Spinal cord (tissue), 10 donors: ENCODE measurements at places on chromosomes 13 and 19. TPM values are rescaled to one million over a fixed set of nuclear protein-coding genes. Genes with fewer than 3 reads are reported as not detected.

Gene FGF9
- 24.0 TPM for polyA plus RNA-seq

Gene GIPR
- 1.4 TPM for polyA plus RNA-seq

Gene TMEM221
- 4.2 TPM for polyA plus RNA-seq

Gene PGLYRP1
- polyA plus RNA-seq, result 0.49 TPM

Gene PRODH2
- polyA plus RNA-seq, result 0.32 TPM

Gene MIA
- polyA plus RNA-seq, result 8.5 TPM

Gene CACNA1A
- 76.7 TPM for polyA plus RNA-seq

- DNase-seq, result no peak
These were observed 443.9 kb downstream of the FGF9 start for GRCh38 chr13:22114630-22115311.

GRCh38 chr19:17337675-17338432 lies 501 bp downstream of the GTPBP3 start:
- DNase-seq, result no peak

DNA sequence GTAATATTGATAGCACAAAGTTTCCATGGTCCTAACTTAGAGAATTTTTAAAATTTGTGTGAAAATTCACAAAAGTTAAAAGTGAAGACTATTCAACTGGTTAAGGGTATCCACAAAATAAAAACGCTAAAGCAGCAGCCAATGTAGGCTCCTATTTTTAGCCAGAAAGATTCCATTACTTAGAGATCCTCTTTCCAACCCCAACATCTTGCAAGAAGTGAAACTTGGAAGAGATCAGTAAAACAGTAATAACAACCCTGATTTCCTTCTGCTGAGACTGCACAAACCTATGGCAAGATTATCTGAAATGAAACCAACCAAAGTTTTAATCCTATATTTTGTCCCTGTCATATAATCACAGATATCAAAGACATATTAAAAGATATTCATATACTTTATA lies 8.5 kb downstream of the TBC1D4 start:
- DNase-seq, result no peak

DNA sequence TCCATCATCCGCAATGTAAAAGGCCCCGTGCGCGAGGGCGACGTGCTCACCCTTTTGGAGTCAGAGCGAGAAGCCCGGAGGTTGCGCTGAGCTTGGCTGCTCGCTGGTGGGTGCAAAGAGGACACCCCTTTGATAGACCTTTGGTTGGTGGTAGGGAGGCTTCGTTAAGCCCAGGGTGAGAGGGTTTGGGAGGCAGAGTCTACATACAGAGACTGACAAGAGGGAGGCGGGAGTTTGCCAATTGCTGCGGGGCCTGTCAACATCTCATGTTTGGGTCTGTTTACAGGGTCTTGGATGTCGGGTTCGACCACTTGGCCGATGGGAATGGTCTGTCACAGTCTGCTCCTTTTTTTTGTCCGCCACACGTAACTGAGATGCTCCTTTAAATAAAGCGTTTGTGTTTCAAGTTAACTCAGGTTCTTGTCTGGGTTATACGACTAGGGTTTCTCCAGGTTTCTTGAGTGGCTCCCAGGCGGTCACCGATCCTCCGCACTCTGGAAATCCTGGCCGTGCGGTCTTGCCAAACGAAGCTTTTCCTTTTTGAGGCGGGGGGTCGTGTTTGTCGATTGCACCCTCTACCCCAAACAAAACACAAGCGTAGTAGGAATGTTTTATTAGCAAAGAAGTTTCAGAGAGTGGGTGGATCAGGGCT lies 816 bp downstream of the RPS28 start:
- no peak for DNase-seq

- no peak for DNase-seq
These were observed 13.8 kb upstream of the ZNF83 start for GRCh38 chr19:52651956-52652355.

DNA sequence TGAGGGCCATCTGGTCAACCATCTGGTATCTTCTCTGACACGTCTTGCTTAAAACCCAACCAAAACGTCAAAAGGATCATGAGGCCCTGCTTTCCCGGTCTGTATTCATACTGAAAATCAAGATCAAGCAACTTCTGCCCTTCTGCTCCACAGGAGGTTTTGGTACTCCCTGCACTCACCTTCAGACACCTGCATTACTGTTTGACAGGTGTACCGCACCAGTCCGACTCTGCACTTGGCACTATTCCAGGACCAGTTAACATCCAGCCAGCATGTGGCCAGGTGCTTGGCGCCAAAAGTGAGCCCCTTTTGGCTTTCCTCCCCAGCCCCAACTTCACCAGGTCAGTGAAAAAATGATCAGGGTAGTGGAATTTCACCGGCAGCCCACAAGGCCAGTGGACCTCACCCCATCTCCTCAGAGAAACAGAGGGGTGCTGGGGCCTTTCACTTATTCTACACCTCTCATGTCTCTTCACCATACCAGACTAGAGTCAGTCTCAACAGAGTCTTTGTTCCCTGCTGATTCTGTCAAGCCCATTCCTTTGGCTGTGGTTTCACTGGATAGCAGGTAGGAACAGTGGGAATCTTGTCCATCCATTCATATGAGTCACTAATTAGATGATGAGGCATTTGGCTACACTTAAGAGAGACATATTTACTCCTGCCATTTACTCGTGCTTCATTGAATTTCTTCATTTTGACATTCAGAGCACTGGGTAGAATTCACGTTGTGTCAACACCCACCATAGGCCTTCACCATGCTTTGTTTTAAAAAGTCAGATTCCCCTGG lies 85.3 kb downstream of the ZNF726 start:
- no peak for DNase-seq

GRCh38 chr13:41648314-41648935 lies 191.1 kb downstream of the RGCC start:
- DNase-seq, result no peak

GRCh38 chr13:76651286-76651685 lies 234.9 kb downstream of the KCTD12 start:
- no peak for DNase-seq

DNA sequence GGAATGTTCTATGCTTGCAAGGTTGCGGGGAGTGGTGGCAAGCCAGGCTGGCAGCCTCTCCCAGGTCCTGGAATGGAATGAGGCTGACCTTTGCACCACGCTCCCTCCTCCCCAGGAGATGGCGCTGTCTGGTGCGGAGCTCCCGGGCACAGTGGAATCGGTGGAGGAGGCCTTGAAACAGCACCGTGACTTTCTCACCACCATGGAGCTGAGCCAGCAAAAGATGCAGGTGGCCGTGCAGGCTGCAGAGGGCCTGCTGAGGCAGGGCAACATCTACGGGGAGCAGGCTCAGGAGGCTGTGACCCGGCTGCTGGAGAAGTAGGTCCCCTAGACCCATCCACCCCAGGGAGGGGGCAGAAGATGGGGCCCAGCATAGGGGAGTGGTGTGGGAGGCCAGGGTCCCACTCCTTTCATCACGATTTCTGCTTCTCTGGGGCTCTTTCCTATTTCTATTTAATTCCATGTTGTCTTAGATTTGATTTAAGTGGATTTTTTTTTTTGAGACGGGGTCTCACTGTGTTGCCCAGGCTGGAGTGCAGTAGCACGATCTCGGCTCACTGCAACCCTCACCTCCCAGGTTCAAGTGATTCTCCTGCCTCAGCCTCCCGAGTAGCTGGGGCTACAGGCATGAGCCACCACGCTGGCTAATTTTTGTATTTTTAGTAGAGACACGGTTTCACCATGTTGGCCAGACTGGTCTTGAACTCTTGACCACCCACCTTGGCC lies 53.2 kb upstream of the SHKBP1 start:
- peak; percentile 14 for DNase-seq

- DNase-seq, result no peak
These were observed 286.2 kb downstream of the NDFIP2 start for GRCh38 chr13:79767126-79767525.

DNA sequence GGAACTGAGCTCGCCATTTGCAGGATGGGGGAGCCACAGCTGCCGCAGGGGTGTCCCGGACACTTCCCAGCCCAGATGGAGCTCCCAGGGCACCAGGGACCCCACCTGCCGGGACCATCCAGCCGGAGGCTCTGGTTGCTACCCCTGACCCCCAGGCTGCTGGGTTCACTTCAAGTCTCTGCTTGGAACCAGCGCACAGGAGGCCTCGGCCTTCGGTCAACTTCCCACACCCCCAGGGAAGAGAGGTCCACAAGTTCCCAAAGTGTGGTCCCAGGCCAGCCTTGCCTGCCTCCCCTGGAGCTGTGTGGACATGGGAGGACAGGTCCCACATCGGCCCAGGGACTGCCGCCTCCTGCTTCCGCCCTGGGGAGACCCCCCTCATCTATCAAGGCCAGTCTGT lies 117.0 kb downstream of the TEX29 start:
- no peak for DNase-seq

- DNase-seq, result no peak
These were observed 230.6 kb upstream of the DACH1 start for GRCh38 chr13:72097568-72097967.

DNA sequence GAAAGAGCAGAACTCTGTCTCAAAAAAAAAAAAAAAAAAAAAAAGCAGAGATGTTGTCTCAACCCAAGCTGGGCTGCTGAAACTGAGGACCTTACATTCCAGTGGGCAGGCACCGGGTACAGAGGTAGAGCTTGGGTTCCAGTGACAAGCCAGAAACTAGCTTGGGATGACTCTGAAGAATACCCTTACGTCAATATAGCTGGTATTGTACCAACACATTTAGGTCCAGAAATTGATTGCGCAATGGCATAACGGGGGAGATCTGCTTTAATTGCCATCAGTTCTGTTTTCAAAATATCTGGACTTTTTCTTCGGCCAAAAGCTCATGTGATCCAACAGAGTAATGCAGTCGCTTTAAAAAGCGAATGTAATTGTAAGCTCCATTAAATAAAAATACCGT lies 103.1 kb upstream of the UBL3 start:
- no peak for DNase-seq

DNA sequence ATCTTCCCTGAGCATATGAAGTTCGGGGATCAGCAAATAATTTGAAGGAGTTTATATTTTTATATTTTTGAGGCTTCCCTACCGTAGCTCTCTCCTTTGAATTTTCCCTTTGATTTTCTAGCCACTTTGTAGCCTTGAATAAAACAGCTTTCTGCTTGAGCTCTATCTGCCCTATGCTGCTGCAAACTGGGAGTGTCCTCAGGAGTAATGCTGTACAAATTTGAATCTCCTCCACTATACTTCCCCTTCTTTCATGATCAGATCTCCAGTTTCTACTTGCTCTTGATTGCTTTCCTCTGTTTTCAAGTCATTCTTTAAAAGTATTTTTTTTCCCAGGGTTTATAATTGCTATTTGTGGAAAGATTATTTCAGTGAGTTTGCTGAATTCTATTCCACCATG lies 14.6 kb downstream of the PDS5B start:
- no peak for DNase-seq

DNA sequence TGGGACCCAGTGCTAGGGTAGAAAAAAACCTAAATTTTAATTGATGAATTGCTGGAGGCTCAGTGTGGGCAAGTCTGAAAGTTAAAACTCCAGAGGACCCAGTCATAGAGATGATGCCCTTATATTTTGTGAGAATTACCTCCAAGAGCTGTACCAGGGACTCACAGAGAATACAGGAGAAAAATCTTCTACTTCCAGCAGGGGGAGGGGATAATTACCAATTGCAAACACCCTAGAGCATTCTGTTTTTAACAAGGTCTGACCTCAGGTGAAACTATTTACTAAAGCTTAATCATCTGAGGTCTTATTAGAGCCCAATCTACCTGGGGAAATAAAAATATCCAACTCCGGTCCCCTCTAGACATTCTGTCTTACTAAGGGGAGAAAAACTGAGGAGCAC lies 994.7 kb upstream of the MIR17HG start:
- no peak for DNase-seq

GRCh38 chr19:52494518-52494917 lies 33.0 kb upstream of the ZNF808 start:
- no peak for DNase-seq

GRCh38 chr13:86051134-86052103 lies 252.2 kb upstream of the SLITRK6 start:
- DNase-seq, result no peak

DNA sequence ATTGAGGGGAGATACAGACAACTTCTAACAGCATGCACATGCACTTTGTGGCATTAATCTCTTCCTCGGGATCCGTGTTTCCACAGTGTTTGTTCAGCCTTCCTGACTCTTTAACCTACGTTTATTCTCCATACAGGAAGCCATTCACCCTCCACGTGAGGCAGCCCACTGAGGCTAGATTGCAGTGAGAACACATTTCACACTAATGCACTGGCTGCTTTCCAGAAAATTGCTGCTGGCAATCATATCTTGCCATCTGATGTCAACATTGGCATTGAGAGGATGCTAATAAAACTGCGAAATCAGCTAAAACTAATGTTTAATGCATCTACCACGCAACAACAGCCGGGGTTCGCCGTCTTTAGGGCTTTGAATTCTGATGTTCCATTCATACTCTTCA lies 30.0 kb downstream of the DCLK1 start:
- DNase-seq, result no peak

GRCh38 chr19:52048555-52049501 lies at the start of gene ZNF432:
Gene ZNF432, minus strand, starts transcription at chr19:52048838. Its CDS starts 1,970 bp downstream, at chr19:52046868.
- DNase-seq, result peak; percentile 94

GRCh38 chr13:102877303-102877702 lies 31.5 kb downstream of the ERCC5 start:
- DNase-seq, result no peak

DNA sequence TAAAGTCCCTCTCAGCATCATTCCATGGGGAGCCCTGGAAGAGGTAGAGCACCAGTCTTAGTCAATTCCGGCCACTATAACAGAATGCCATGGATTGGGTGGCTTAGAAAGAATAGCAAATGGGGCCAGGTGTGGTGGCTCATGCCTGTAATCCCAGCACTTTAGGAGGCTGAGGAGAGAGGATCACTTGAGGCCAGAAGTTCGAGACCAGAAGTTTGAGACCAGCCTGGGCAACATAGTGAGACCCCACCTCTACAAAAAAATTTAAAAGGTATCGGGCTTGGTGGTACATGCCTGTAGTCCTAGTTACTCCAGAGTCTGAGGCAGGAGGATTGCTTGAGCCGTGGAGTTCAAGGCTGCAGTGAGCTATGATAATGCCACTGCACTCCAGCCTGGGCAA lies 25.0 kb upstream of the SIN3B start:
- no peak for DNase-seq

- DNase-seq, result peak; percentile 60
These were observed 330.8 kb downstream of the DLEU7 start for GRCh38 chr13:50512474-50513299.
